ENCODE measurements at places on chromosomes 13 and 19. TPM values are rescaled to one million over a fixed set of nuclear protein-coding genes. Genes with fewer than 3 reads are reported as not detected.

Gene PDX1
- not detected for total RNA-seq

Gene CEACAM3
- not detected for total RNA-seq

Gene LRRC63
- 0.26 TPM for total RNA-seq

Gene NLRP7
- total RNA-seq, result not detected

GRCh38 chr13:65601855-65602254 is 1628.3 kb downstream of the PCDH9 start:
- DNase-seq, result no peak

GRCh38 chr13:59280297-59280696 is 883.4 kb downstream of the DIAPH3 start:
- no peak for DNase-seq

Measured in activated CD4-positive, alpha-beta T cell treated with anti-CD3 and anti-CD28 coated beads, Interleukin-2, amount 10 ng/mL, durations not matched to agents 24 days and 14 days (primary cell).